ENCODE measurements at places on chromosomes 12 and 14.
A peak's percentile ranks its signal among the peaks of the same experiment; 100 is the strongest.

DNA sequence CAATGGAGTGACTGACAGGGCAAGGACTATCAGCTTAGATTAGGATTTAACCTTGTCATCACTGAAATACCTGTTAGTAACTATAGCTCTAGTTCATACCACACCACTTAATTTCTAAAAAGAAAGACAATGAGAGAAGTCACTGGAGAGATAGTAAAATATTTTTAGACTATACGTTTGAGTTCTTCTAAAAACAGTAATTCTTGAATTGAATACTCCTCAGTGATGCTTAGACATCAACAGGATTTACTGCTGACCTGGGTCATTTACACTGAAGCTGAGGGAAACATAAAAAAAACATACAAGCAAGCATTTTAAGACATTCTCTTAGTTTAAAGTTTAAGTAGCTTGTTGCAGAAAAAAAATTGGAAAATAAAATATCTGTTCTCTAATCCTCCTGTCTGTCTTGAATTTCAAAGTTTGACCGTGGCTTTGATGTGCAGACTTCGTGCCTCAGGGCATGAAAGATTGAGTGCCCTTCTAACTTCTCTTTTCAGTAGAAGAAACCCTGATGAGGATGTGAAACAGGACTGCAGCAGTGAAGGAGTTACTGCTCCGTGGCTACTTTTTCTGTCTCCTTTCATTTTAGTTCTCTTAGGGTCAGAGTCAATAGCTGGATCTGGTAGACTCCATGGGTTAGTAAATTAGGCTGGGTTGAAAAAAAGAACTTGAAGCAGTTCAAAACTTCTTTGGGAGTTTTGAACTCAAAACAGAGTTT, 172.2 kb downstream of the PTPRO start:
- DNase-seq, result no peak

DNA sequence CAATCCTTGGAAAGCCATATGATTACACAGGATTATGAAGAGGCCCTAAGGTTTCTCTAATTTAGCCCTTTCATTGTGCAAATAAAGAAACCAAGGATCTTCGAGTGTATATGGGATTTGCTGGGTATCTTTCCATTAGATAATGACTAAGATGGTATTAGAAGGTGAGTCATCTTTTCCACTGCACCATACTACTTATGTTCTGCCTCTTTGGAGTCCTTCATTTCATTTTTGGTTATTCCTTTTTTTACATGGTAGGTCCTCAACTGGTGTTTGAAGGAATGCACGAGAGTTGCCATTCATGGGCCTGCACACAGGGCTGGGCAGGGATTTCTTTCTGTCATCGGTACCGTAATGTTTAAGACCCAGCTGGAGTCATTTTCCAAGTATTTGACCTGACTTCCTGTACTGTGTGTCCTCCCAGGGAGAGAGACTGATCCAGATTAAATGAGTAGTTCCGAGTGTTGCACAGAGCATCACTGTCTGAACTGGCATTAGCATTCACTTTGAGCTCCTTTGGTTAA, 85.7 kb downstream of the BORCS5 start:
- peak; percentile 61 for DNase-seq

- DNase-seq, result peak; percentile 48
Measured at GRCh38 chr12:24931666-24932405, 17.1 kb downstream of the BCAT1 start.

- DNase-seq, result peak; percentile 22
Measured at GRCh38 chr12:15227004-15227679, 5.9 kb upstream of the RERG start.

GRCh38 chr14:59566725-59567124, 9.9 kb downstream of the CCDC175 start:
- no peak for DNase-seq

DNA sequence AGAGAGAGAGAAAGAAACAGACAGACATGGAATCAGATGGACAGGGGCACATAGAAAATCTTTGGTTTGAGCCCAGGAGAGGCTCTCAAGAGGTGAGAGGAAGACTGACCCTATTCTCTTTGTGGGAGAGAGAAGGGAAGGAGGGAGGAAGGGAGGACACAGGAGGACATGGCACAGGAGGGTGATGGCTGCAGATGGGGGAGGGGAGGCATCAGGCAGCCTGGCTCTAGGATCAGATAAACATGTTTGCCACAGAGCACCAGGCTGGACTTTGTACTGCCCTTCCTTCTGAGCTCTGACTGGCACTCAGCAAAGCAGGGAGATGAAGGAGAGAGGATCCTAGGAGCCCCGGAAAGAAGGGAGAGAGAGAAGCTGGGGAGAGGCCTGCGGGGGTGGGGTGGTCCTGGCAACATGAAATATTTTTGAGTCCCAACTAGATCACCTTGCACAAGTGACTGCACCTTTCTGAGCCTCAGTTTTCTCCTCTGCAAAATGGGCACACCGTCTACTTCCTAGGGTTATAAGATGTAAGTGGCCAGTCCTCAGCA, 6.1 kb downstream of the HNF1A start:
- no peak for DNase-seq

- DNase-seq, result no peak
Measured at GRCh38 chr12:45658020-45658419, 71.5 kb upstream of the ARID2 start.

DNA sequence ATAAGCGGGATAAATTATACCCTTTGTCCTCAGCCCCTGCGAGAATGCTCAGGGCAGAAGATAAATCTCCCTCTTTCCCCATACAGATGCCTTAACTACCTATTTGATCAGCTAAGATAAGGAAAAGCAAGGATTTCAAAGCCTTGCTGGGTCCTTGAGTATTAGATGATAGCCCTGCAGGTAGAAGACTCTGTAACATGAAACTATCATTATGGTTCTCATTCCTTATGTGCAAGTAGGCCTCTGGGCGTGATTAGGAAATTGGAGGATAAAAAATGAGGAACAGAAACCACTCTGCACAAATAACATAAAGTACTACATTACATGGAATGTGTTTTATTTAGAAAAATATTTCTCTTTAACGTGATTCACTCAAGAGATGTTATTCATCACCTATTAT, 14.5 kb upstream of the WDR89 start:
- no peak for DNase-seq

GRCh38 chr12:123267991-123268843, 3.4 kb downstream of the CDK2AP1 start:
- no peak for DNase-seq

DNA sequence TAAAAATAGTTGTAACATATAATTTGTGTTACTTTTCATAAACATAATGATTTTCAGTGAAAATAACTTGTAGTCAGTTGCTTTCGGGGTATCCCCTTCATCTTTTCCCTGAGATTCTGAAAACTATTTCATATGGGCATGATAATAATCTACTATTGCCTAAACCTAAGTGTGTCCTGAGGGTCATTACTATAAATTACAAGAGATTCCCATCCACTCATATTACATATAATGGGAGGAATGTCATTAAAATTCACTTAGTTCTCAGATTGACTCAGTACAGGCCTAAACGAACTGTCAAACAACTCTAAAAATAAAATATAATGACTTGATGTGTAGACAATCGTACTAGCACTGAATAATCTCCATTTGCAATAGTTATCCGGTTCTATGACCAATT, 72.7 kb downstream of the PTPRR start:
- no peak for DNase-seq

DNA sequence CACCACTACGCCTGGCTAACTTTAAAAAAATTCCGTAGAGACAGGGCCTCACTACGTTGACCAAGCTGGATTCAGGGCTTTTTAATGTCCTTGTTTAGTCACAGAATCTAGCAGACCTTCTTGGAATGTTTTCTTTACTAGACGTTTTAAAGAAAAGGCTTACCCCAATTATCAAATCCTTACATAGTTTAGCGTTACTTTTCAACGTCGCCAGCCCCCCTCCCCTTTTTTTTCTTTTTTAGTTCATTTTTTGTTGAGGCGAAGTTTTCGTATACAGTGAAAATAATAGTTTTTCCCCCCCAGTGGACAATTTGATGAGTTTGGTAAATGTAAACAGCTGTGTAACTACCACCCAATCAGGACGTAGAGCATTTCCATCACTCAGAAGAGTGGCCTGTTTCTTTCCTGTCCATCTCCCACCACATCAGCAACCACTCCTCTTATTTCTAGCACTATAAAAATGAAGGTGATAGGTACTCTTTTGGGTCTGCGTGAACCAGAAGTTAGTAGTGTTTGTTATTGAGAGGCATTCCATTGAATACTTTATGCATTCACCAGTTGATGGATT, 753 bp upstream of the DLGAP5 start:
- no peak for DNase-seq

DNA sequence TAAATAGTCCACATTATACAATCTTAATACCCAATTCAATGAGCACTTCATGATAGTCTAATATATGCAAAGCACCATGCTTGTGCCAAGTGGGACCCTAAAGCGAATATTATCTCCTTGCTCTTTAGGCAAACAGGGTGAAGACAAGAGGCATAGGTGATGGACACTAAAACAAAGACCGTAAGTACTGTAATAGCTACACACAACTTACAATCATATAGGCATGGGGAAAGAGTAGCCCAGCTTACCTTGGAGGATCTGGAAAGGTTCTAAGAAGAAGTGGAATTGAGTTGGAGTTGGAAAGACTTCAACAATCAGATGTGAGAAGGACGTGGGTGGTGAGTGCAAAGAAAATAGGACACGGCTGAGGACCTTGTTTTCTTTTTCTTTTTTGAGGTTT, 19.1 kb upstream of the BCL2L14 start:
- no peak for DNase-seq

DNA sequence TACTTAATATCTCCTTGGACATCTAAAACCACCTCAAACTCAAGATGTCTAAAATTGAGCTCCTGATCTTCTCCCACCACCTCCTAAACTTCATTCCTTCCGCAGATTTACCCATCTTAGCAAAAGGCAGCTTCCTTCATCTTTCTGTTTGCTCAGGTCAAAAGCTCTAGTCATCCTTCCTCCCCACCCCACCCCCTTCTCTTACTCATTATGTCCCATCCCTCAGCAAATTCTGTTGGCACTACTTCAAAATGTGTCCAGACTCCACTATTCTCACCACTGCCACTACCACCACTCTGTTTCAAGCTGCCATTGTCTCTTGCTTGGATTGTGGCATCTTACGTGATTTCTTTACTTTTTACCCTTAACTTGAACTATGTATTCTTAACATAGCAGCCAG, 59.2 kb upstream of the ZDHHC17 start:
- DNase-seq, result no peak

- DNase-seq, result no peak
Measured at GRCh38 chr12:130338794-130339601, 1.3 kb downstream of the PIWIL1 start.

DNA sequence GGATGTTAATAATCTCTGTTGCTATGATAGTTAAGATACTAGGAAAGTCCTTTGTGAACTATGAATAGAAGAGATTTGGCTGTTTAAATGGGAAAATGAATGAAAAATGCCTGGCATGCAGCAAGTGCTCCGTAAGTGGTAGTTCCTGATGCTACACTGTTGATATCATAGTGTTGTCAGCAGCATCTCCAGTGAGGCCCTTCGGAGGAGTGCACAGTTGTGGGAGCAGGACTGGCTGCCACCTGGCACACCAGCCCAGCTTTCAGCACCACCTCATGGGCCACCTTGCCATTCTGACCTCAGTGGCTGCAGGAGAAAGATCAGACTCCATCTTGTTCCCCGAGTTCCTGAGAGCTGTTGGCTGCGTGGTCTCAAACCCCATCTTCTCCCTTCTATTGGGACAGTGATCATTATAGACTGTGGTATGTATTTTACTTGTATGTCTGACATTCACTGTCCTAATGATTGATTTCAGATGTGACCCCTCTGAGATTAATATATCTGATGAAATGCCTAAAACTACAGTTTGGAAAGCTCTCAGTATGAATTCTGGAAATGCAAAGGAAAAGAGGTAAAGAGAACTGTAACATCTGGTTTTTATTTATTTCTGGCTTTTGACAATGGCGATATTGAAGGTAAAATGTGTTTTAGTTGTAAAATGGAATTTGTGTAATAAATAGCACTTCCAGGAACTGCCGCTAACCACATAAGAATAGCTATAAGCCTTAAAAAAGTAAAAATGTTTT, 80.9 kb downstream of the SLC4A8 start:
- no peak for DNase-seq

GRCh38 chr12:12399776-12400305, 43.0 kb downstream of the BORCS5 start:
- no peak for DNase-seq

DNA sequence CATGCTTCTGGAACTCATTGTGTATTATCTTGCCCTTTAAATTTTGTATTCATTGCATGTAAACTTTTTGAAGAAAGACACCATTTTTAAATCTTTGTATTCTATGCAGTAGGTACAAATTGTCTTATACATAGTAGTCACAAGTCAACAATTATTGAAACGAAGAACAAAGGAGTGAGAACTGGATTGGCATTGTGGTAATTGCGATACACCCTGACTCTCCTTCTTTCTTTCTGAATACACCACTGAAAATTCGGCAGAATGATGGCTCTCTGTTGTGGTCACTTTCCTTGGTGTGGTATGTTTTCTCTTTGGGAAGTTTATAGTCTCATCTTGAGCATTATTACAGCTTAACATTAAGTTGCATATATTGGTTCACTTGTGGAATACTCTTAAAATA, 34.1 kb downstream of the SLC16A7 start:
- DNase-seq, result no peak

DNA sequence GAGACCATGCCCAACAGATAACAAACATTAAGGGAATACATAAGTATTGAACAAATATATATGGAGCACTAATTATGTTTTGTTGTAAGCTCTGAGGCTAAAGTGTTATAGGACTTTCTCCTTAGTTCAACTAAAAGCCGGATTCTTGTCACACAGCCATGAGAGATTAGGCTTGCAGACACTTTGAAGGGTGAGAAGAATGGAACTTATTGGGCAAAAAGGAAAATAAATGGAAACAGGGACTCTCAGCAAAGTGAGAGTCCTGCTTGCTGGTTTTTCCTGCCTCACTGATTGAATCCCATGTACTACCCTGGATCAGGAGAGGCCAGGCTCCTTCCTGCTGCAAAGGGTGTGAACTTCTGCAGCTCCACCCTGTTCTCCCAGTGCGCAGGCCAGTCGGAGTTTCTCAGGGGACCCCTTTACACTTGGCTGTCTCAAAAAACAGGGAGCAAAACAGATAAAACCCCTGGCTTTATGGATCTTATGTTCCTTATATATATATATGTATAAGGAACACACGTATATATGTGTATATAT, 77.1 kb upstream of the FUT8 start:
- DNase-seq, result no peak

GRCh38 chr12:54736549-54736948, 88.4 kb upstream of the DCD start:
- no peak for DNase-seq

- DNase-seq, result no peak
Measured at GRCh38 chr12:71142016-71142415, 15.8 kb downstream of the TSPAN8 start.

DNA sequence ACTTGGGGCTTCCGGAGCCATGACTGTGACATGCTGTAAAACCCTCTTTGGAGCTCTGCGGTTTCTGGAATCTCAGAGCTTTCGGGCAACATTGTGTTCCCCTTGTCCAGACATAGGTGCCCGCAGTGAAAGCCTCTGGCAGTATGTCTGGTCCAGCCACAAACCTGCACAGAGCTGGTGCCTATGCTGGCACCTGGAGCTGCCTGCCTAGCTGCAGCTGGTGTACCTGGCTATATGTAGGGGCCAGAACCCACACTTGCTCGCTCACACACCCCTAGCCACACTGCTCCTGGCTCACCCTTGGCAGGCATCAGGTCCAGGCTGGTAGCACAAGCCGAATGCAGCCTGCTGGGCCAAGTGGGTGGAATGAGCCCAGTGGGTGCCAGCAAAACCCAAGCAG, 861.1 kb downstream of the FLRT2 start:
- no peak for DNase-seq

Measured in activated CD4-positive, alpha-beta T cell treated with anti-CD3 and anti-CD28 coated beads, Interleukin-10, Interleukin-2, amounts not matched to agents 100 ng/mL and 50 ng/mL, durations not matched to agents 16 hours and 8 hours (primary cell).